ENCODE measurements at places on chromosomes 13 and 19.

GRCh38 chr19:14580623-14581237 is 2.2 kb upstream of the CLEC17A start:
- no peak for DNase-seq

DNA sequence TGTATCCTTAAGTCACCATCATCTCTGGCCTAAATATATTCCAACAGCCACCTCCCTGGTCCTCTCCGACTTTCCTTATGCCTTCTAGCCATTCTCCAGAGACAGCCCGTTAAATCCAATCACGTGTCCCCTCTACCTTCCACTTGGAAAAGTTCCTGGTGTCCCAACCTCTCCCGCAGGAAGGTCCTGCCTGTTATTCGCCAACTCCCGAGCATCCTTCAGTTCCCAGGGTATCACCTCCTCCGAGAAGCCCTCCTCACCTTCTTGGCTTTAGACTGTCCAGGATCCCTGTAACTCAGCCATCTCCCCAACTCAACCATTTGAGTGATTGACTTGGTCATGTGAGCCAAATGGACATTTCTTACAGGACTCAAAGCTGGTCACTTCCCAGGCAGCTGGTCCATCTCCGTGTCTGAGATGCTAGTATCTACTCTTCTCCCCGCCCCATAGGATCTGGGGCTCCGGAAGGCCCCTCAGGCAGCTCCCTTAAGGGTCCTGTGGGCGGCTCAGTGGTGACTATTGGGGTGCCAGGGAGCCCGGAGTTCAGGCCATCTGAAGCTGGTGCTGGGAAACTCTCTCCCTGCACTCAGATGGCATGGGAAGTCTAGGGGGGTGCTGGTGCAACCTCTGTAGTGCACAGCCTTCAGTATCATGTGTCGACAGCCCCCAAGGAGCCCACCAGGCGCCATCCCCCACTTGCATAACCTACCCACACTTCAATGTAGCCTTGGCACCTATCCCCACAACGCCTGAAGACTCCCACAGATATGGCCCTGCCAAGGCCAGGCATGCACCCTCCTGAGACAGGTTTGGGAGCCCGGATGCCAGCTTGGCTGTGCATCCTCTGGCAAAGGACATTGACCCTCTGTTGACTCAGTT is 27.9 kb upstream of the NANOS3 start:
- DNase-seq = no peak

DNA sequence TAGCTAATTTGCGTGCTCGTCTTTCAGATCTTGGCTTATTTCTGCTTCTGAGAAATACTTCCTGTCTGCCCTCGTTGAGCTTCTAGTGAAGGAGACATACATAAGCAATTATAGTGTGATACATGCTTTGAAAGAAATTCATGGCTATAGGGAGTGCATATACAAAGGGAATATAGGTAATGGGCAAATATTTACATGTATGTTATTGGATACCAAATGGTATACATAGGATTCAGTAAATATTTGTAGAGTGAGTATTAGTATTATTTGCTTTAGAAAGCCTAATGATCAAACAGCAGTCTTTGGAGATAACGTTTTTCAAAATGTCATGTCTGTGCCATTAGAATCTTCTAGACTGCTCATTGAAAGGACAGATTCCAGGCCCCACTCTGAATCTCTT is 5.2 kb downstream of the BRCA2 start:
- no peak for DNase-seq

GRCh38 chr13:87536499-87536898 is 134.7 kb upstream of the SLITRK5 start:
- DNase-seq = no peak

DNA sequence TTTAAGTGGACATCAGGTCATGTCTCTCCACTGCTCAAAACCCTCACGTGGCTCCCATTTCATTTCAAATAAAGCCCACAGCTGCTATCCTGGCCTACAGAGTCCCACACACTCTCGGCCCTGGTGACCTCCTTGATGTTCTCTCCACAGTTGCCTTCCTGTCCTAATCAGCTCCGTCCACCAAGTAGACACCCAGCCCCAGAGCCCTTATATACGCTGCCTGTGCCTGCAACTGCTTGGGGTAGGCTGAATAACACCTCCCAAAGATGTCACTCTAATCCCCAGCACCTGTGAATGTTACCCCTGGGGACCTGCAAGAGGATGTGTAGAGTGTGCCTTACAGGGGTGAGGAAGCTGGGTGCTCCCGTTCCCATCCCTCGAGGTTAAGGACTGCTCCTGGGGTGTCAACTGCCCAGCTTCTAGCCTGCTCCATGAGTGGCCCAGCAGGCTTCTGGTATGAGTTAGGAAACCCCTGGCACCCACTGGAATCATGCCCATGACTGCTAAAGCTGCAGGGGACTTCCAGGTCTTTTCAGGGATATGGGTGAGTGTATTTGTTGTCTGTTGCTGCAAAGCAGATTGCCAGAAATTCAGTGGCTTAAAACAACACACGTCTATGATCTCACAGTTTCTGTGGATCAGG is 6.0 kb downstream of the FAM187B start:
- no peak for DNase-seq

- no peak for DNase-seq
Measured at GRCh38 chr13:105442949-105443699, 1092.3 kb downstream of the EFNB2 start.

- DNase-seq = no peak
Measured at GRCh38 chr13:42984691-42985090, 7.3 kb downstream of the EPSTI1 start.

- DNase-seq = no peak
Measured at GRCh38 chr13:97348569-97349100, 85.3 kb upstream of the RAP2A start.

- DNase-seq = no peak
Measured at GRCh38 chr13:49638030-49638743, 9.9 kb downstream of the ARL11 start.

- no peak for DNase-seq
Measured at GRCh38 chr13:22235285-22235949, 564.5 kb downstream of the FGF9 start.

GRCh38 chr19:38139122-38139521 is 84.9 kb downstream of the DPF1 start:
- no peak for DNase-seq

DNA sequence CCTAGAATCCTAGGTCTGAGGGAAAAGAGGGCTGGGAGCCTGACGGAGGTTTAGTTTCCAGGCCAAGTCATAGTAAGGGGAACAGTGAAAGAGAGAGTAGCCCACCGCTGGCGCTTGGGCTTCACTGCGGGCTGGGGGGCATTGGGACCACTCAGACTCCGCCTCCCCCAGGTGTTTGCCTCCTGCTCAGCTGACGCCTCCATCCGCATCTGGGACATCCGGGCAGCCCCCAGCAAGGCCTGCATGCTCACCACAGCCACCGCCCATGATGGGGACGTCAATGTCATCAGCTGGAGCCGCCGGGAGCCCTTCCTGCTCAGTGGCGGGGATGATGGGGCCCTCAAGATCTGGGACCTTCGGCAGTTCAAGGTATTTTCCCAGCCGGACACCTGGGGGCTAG is 4.5 kb upstream of the KCNJ14 start:
- DNase-seq = no peak

GRCh38 chr13:21537105-21537504 is 66.9 kb downstream of the MICU2 start:
- no peak for DNase-seq

DNA sequence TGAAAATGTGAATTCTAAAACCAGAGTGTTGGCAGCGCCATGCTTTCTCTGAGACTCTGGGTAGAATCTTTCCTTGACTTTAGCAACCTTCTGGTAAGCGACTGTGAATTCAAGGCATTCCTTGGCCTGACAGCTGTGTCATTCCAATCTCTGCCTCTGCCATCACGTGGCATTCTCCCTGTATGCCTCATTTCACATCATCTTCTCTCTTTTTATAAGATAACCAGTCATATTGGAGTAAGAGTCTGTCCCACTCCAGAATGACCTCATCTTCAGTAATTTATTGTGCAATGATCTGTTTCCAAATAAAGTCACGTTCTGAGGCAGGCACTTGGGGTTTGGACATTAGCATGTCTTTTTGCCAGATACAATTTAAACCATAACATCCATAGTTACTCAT is 103.4 kb upstream of the POSTN start:
- DNase-seq = no peak
